ENCODE measurements at places on chromosomes 12 and 14. TPM values are rescaled to one million over a fixed set of nuclear protein-coding genes. Genes with fewer than 3 reads are reported as not detected.

SMCO2 gene
- not detected for total RNA-seq

KIF5A gene
- total RNA-seq: 1.2 TPM

DHH gene
- total RNA-seq: 0.14 TPM

OR4E2 gene
- total RNA-seq: not detected

FAM181A gene
- not detected for total RNA-seq

TCL1B gene
- not detected for total RNA-seq

BEST3 gene
- total RNA-seq: not detected

CMKLR1 gene
- not detected for total RNA-seq

ARHGEF40 gene
- 0.18 TPM for total RNA-seq

CERS5 gene
- total RNA-seq: 33.9 TPM

TBX5 gene
- total RNA-seq: not detected

MED13L gene
- 41.8 TPM for total RNA-seq

ASIC1 gene
- 17.3 TPM for total RNA-seq

NRL gene
- total RNA-seq: 1.8 TPM
